ENCODE measurements at places on chromosomes 13 and 19. TPM values are rescaled to one million over a fixed set of nuclear protein-coding genes. Genes with fewer than 3 reads are reported as not detected.

Gene CEACAM3
- total RNA-seq: not detected

Gene FPR2
- total RNA-seq: not detected

Gene ZNF93
- 36.5 TPM for total RNA-seq

Gene PTH2
- not detected for total RNA-seq

Gene CEACAM20
- not detected for total RNA-seq

Gene SLC10A2
- total RNA-seq: not detected

Gene PGLYRP1
- total RNA-seq: not detected

Gene TPTE2
- total RNA-seq: not detected

Gene ICAM5
- total RNA-seq: not detected

Gene LMTK3
- 12.7 TPM for total RNA-seq

Data from progenitor cell of endocrine pancreas (in vitro differentiated cells).